ENCODE measurements at places on chromosomes 5 and 9.

DNA sequence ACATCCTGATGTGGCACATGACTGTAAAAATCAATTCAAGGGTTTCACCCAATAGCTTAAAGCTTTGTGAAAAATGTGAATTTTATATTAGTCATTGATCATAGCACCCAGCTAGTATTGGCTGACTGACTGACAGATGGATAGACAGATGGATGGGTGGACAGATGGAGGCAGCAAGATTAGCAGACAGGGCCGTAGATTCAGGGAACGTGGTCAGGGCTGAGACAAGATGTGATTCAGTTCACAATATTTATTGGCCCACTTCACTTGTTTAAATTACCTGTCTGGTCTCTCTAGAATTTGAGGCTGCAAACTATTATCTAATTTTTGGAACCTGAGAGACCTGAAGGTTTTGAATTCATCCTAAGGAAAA is 12.0 kb upstream of the PCSK5 start:
- no peak for DNase-seq

GRCh38 chr5:73442996-73443627 is 5.5 kb downstream of the FOXD1 start:
- no peak for DNase-seq

- DNase-seq: peak; percentile 44
Measured at GRCh38 chr9:38088006-38088925, 19.2 kb upstream of the SHB start.

GRCh38 chr5:162392336-162392735 is 324.8 kb downstream of the GABRG2 start:
- no peak for DNase-seq

GRCh38 chr5:149498724-149499336 is 52.4 kb downstream of the CSNK1A1 start:
- DNase-seq: no peak

- DNase-seq: no peak
Measured at GRCh38 chr5:174396541-174396940, 327.8 kb upstream of the MSX2 start.

- no peak for DNase-seq
Measured at GRCh38 chr5:119583684-119584083, 45.7 kb upstream of the FAM170A start.

DNA sequence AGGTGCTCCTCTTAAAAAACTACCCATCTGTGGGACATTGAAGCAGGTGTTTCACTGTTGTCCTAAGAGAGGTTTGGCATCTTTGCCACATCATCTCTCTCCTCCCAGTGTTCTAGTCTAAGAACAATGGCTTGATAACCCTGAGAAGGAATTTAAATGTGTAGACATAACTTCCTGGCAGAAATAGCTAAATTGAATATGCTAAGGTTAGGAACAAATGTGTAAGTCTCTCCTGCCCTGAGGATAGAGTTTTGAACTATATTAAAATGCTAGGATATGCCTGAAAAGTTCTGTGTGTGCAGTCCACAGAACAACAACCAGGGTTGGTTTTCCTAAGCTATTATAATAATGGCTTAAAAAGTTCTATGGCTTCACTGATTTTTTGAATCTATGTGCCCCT is 106.6 kb downstream of the LRRC70 start:
- DNase-seq: no peak

GRCh38 chr9:15306068-15306756 is 804 bp downstream of the TTC39B start:
- DNase-seq: no peak

Data from stimulated activated naive B cell treated with anti-CD40 and anti-IgM and Interleukin-4, amounts not matched to agents 10 μg/mL and 1 μg/mL and 100 μg/mL, for 72 hours (primary cell).